CD8-positive, alpha-beta T cell (primary cell): ENCODE measurements at places on chromosomes 3 and 15.

DNA sequence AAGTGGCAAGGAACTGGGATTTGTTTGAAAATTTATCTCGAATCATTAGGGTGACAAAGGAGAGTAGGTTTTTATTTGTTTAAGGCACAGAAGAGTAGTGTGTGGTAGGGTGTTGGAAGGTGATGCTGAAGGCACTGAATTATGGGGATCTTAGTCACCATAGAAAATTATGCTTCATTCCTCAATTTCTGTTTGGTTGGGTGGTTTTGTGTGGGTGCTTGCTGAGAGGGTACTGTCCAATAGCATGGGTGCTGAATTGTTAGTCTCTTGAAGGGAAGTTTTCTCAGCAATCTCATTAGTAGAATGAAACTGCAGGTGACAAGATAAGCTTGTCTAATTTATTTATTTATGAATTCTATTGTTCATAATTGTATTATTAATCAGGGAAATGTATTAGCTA is 610.9 kb downstream of the AGBL1 start:
- peak; percentile 4 for DNase-seq

DNA sequence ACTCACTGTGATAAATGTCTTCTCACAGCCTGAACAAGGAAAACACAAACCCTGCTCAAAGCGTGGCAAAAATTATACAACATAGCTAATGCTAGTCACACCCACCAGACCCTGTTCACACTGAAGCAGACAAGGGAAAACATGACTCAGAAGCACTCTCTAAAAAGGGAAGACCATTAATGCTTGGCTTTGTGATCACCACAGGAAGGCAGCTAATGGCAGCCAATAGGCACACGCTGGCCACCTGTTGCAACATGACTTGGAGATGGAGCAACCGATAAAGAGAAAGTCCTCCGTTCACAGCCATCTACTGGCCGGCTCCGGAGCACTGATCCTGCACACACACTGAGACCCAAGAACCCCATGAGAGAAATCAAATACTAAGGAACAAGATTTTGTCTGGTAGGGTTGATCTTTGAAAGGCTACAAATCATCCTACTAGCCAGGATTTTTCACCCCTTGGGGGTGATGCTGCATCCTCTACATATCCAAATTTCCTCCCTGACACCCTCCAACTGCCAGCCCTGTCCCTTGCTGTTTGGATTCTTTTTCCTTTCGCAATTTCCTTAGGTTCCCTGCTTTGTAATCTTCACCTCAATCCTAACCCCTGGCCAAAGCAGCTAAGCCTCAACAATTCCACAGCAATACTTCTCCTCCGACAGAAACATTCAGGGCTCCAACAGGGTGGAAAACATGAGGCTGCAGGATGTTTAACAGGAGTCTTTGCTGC is 3.2 kb downstream of the ZXDC start:
- no peak for DNase-seq

DNA sequence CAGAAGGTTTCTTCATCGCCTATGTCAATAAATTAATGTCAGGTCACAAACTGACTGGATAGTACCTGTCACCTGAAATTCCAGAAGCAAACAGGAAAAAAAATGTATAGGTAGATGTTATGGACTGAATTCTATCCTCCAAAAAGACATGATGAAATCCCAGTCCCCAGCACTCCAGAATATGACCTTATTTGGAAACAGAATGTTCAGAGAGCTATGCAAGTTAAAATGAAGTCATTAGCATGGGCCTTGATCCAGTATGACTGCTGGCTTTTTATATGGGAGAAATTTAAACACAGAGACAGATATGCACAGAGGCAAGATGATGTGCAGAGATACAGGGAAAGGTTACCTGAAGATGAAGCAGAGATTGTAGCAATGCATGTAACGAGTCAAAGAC is 953.4 kb downstream of the ZPLD1 start:
- DNase-seq, result no peak

GRCh38 chr15:95498961-95499360 is 831.5 kb upstream of the NR2F2 start:
- no peak for DNase-seq

- DNase-seq, result no peak
Observed at GRCh38 chr3:148006508-148006907, 597.3 kb downstream of the ZIC1 start.

GRCh38 chr3:185094697-185095096 is 58.2 kb downstream of the C3orf70 start:
- no peak for DNase-seq

DNA sequence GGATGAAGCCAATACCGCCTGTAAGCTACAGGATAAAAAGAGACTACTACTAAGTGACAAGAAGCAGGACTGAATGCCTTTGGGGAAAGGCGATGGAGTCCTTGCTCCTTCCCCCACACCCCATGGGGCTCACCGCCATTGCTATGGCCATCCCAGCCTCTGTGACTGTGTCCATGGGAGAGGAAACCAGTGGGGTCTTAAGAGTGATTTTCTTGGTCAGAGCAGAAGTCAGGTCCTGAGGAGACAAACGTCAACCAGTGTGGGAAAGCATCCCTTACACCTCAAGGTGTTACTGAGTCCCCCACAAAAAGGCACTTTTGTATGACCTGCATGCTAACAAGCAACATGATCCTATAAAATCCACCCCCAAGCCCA is 913 bp downstream of the IMPDH2 start:
- DNase-seq, result no peak

- DNase-seq, result no peak
Observed at GRCh38 chr3:20561166-20561565, 375.2 kb upstream of the SGO1 start.

DNA sequence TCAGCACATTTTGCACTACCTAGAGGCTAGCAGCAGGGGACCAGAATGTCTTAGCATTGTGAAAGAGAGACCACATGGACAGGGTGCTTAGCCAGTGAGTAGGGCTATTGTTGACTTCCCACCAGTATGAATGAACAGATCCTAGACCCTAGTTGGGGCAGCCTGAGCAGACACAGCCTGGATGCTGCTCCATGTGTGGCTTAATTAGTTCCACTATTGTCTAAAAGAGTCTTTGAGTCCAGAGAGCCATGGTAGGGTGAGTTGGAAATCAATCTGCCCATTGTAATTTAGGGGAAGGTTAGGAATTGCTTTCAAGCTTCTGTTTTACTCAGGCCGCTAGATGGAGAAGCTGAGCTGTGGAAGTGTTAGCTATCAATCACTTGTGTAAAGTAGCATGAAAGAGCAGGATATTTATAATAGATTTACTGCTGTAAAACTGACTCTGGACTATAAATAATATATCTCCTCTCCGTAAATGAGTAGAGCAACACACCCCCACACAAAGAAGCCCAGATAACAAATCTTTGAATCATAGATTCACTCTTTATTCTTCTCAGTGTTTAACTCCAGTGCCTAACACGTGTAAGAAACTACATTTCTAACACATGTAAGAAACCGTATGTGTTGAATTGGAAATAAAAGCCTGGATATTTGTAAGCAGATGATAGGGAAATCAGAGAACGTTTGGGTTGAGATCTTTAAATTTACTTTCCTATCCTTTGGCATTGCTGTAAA is 4.1 kb upstream of the GCSAM start:
- peak; percentile 35 for DNase-seq

- no peak for DNase-seq
Observed at GRCh38 chr3:168885028-168885427, 778.5 kb downstream of the MECOM start.

- DNase-seq, result no peak
Observed at GRCh38 chr15:74642348-74642733, 26.7 kb downstream of the CLK3 start.

DNA sequence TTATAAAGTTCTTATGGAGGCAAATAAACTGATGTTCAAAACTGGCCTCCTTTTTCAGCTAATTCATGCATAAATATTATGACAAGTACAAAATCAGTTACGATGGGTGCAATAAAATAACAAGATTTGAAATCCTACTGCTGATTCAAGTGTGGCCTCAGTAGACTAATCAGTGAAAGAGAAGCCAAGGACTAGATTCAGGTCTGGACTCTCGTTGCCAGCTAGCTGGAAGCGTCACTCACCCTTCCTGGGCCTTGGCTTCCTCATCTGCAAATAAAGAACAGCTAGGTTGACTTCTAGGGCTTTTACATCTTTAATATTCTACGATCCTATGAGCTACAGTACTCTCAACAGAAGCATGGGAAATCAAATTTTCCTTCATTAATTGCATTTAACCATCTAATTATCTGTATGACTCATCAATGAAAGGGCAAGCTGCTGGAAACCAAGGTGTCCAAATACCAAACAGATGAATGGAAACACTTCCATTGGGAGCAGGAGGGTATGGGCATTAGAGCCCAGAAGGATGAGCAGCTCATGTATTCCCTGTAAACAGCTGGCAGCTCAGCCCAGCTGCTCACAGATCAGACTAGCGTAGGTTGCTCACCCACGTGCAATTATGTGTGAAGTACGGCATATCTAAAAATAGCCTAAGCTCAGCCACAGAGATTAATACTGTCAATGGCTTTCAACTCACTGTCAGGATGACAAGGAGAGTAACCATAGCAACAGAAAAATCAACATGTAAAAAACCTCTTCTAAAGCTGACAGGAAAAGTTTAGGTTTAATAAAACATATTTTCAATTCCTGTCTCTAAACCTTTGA is 294.8 kb downstream of the PLCL2 start:
- no peak for DNase-seq

DNA sequence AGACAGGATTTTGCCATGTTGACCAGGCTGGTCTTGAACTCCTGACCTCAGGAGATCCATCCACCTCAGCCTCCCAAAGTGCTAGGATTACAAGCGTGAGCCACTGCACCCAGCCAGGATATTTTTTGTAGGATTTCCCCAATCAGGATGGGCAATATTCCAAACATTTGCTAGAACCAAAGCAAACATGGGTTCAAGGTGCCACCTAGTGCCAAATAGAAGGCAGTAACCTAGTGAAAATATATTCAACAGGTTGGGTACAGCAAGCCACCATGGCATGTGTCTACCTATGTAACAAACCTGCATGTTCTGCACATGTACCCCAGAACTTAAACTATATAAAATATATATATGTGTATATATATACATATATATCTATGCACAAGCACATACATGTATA is 185.9 kb upstream of the CADM2 start:
- DNase-seq, result no peak

DNA sequence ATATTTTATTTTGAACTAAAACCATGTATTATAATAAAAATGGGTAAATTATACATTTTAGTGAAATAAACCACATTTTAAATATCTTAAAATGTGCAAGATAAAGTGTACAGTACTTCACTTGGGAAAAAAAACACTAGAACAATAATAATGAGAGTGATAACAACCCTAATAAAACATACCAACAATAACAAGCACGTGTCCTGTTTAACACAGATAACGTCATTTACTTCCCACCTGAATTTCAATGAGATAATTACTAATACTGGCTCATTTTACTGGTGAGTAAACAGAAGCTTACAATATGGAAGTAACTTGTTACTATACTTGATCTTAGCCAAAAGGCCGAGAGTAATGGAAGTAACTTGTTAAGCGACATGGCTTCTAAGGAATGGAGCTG is 110.2 kb upstream of the PRTG start:
- DNase-seq, result no peak

DNA sequence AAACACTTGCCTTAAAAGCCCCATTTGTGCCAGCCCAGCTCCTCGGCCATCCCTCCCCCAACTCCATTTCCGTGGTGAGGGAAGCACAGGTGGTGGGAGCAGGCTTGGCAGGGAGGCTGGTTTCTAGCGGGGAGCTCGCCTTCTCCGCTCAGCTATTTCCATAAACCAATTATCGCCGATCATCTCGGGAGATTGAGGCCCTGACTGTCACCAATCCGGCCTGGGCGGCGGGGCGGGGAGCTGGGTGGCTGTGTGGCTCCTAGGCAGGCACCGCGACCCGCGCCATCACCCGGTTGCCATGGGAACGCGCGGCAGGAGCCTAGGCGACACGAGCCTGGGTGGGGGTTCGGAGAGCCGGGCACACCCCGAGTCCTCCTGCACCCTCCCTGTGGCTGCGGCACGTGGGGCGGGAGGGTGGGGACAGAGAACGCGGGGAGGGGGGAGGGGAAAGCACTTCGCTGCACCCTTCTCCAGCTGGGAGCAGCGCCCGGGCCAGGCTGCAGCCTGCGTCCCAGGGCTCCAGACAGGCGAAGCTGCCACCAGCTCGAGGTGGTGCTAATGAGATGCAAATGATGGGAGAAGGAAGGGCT is 9.3 kb downstream of the CCDC33 start:
- DNase-seq, result peak; percentile 55

- no peak for DNase-seq
Observed at GRCh38 chr3:140931801-140932200, 9.8 kb upstream of the SLC25A36 start.

DNA sequence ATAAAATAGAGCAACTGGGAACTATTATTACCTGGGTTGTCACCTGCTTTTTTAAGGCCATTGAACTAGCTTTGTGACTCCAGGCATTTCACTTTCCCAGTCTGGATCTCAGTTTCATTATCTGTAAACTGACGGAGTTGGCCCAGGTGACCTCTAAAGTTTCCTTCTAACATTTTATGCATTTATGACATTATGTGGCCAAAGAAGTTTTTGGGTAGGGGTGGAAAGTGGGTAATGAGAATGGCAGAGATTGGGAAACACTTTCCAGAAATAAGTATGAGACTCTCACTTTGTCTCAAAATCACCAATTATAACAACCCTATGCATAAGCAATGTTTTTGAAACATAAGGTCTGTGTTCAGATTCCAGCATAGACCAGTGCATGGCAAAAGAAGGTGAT is 99.1 kb upstream of the ARHGEF3 start:
- DNase-seq, result no peak
